Cerebellar cortex (tissue), 1 donor: ENCODE measurements at places on chromosomes 1 and 21.
A peak's percentile ranks its signal among the peaks of the same experiment; 100 is the strongest.

DNA sequence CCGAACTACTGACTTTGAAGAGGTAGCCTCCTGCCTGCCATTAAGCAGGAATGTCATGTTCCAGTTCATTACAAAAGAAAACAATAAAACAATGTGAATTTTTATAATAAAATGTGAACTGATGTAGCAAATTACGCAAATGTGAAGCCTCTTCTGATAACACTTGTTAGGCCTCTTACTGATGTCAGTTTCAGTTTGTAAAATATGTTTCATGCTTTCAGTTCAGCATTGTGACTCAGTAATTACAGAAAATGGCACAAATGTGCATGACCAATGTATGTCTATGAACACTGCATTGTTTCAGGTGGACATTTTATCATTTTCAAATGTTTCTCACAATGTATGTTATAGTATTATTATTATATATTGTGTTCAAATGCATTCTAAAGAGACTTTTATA, 159.8 kb upstream of the SGIP1 start:
- no peak for DNase-seq

GRCh38 chr1:75265792-75266191, 131.6 kb downstream of the LHX8 start:
- peak; percentile 34 for DNase-seq

DNA sequence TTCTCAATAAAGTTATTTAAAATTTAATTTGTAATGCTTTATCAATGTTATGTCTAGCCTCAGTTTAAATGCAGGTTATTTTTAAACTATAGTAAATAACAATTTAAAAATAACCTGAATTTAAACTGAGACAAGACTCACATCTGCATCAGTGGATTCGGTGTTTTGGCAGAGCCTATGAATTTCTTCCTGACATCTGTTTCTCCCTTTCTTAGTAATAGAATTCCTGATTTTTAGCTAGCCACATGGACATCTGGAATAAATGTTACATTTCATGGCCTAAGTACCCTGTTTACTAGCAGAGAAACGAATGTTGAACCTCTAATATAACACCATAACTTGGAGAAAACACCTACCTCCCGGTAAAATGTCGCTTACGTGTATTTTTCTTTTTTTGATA, 1141.6 kb upstream of the ADGRL2 start:
- DNase-seq = no peak

DNA sequence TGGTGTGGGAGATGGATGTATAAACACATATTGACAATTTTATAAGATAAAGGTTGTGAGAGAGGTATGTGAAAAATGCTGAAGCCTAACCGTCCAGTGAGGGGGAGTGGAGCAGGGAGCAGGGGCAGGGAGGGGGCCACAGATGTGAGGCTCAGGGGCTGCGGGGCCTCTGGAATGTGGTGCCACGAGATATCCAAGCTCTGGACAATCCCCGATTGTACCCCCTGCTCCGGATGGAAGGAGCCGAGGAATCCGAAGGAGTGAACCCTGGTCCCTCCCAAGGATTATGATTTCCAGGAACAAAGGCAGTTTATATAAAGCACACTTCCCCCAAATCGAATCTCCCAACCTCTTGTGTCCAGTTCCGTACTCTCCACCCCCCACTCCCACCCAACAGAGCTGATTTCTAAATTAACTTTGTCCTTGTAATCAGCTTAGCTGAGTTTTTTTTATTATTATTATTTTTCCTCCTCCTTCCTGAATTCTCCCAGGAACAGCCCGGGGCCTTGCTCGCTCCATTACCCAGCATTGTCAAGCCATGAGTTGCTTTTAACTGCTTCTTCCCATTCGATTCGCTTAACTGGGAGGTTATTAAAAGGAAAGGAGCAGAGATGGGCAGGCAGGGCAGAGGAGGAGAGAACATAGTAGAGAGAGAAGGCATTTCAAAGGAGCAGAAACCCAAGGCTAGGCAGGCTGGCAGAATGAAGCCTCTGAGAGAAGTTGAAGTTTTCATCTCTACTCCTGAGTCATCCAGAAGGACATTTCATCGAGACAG, 9.4 kb downstream of the KIRREL1 start:
- no peak for DNase-seq

DNA sequence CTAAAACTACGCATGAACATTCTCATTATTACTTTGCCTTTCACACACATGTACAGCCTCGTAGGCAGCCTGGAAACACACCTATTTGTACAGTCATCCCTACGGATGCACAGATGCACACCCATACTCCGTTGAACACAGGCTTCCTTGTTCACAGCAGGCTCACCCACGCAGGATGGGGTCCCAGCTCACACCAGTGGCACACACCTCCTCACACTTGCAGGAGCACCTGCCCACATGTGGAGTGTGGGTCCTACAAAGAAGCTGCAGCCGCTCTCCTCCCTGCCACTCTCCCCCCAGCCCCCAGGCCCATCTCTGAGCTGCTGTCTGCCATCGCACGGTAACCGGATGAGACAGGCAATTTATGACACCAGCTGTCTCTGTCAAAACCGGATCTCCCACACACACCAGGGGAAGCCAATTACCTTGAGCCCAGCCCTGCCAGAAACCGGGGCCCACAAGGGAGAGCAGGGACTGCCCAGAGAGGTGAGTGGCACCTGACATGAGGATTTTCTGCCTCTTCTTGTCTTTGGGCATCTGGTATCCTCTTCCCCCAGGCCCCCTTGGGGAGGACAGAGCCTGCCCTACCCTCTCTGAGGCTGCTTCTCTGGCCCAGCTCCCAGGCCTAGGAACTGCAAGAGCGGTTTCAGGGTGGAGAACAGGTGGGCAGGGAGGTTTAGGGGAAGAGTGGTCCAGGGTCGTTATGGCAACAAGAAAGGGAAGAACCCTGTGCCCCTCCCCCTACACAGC, 175.4 kb downstream of the IGSF21 start:
- DNase-seq = peak; percentile 76

- no peak for DNase-seq
These were observed 9.6 kb upstream of the MFN2 start for GRCh38 chr1:11970441-11971185.

DNA sequence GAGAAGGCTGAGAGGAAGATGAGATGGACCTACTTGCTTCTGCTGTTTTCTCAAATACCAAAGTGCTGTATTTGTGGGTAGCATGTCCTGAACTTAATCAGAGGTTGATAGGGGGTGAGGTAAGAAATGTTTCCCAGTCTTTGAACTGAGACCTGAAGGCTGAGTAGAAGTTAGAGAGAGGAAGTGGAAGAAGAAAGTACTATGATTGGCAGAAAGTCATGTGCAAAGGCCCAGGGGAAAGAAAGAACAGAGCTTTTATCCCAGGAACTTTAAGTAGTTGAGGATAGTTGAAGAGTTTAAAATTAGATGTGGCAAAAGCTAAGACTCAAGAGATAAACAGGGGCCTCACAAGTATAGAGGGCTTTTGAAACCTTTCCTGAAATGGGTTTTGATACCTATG, 15.5 kb upstream of the LIN9 start:
- no peak for DNase-seq

GRCh38 chr1:30668024-30668423, 55.4 kb downstream of the MATN1 start:
- no peak for DNase-seq

DNA sequence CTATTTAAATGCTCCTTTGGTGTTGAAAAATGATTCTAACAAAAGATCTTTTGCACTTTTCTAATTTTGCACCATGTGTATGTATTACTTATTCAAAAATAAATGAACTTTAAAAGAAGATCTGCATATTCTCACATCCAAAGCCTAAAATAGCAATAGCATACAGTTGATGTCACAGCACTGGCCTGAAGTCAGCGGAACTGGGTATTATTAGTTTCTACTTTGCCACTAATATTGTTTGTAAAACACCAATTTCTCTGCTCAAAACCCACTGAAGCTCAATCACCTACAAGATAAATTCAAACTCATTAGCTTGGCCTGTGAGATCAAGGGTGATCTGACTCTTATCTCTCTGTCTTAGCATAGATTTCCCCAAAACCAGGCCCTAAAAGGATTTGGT, 34.5 kb upstream of the BCAR3 start:
- no peak for DNase-seq

DNA sequence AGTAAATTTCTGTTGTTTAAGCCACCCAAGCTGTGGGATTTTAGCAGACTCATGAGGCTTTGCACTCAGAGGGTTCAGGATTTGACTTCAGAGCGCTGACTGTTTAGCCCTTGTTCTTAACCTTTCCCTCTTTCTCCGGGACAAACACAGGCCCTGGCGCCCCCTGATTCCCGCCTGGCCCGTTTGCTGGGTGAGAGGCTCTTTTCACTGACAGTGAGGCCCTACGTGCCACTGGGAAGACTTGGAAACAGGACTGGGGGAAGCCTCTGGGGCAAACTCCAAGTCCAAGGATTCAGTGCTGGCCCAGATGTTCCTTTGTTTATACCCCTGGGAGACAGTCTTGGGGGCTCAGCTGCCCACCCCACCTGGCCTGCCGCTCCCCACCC, 11.7 kb upstream of the TRIM63 start:
- DNase-seq = no peak

- no peak for DNase-seq
These were observed 46.2 kb downstream of the PLPP3 start for GRCh38 chr1:56533197-56533596.

GRCh38 chr1:37794372-37795339, 1.0 kb downstream of the MANEAL start:
- peak; percentile 32 for DNase-seq

DNA sequence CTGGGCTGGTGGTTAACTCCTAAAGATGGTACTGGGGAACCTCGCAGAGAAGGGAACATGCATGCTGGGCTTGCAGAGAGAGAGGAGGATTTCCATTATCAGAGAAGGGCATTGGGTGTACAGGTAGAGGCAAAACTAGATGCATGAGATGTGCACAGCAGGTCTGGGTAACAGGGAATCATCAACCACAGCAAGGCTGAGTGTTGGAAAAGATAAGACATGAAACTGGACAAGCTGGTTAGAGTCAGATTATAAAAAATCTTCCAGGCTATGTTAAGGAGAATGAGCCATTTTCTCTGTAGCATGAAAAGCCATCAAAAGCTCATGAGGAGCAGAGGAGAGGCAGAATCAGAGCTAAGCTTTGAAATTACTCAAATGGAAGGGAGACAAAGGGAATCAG, 147.8 kb downstream of the VAV3 start:
- no peak for DNase-seq

- DNase-seq = no peak
These were observed 111.4 kb upstream of the ARTN start for GRCh38 chr1:43822040-43822690.

- DNase-seq = no peak
These were observed 904 bp upstream of the FHL3 start for GRCh38 chr1:38006008-38006828.

DNA sequence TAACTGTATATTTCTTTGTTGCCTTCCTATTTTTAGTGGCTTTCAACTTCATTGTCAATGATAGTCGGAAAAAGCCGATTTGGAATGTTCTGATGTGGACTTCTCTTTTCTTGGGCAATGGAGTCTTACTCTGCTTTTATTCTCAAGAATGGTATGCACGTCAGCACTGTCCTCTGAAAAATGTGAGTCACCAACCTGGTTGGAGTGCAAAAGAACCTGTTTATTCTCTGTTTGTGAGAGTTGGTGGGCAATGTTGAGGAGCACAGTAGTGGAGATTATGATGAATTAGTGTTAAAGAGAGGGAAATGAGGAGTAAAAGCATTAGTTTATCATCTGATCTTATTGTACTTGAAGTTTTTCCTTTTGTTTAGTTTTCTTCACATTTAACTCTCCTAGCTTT, 14.5 kb upstream of the AXDND1 start:
- no peak for DNase-seq

GRCh38 chr1:205583461-205584130, 48.2 kb downstream of the ELK4 start:
- no peak for DNase-seq

GRCh38 chr1:37752213-37752582, 12.7 kb downstream of the EPHA10 start:
- no peak for DNase-seq

- DNase-seq = no peak
These were observed 25.2 kb upstream of the TRIM45 start for GRCh38 chr1:117146575-117147340.

DNA sequence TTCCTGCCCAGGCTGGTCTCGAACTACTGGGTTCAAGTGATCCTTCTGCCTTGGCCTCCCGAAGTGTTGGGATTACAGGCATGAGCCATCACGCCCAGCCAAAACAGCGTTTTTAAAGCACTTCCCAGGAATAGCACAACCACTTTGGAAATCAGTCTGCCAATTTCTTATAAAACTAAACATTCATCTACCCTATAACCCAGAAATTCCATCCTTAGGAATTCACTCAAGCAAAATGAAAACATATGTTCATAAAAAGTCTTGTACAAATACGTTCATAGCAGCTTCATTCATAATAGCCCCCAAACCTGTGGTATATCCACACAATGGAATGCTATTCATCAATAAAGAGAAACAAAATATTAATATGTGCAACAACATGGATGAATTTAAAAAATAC, 36.1 kb downstream of the PHC2 start:
- DNase-seq = no peak

DNA sequence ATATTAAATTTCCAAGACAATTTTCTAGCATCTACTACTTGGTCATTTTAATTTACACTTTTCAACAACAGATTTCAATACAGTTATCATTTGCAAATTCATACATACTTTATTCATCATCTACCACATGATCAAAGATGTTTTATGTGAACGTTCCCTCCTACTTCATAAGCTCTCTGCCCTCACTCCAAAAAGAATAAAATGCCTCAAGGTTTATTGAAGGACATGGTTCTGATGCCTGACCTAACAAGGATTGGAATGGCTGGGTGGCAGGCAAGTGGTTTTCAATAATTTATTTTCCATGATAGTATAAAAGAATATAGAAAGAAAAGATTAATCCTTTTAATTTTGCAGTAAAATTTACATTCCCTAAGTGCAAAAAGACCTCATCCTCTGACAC, 5.4 kb downstream of the CDKN2C start:
- no peak for DNase-seq

GRCh38 chr1:59404796-59405195, 107.9 kb downstream of the FGGY start:
- no peak for DNase-seq

- no peak for DNase-seq
These were observed 1.5 kb downstream of the PTGFRN start for GRCh38 chr1:116911188-116911553.
